Natural killer cell treated with Interleukin-12 subunit alpha and Interleukin-12 subunit beta and Interleukin-15 and Interleukin-18, amount 100 ng/mL, for 72 hours (primary cell): ENCODE measurements at places on chromosomes 1 and 21. TPM values are rescaled to one million over a fixed set of nuclear protein-coding genes. Genes with fewer than 3 reads are reported as not detected.
A peak's percentile ranks its signal among the peaks of the same experiment; 100 is the strongest.

GRCh38 chr1:8317647-8318381 lies at the start of gene SLC45A1:
Gene SLC45A1, plus strand, starts transcription at chr1:8318114. Its CDS starts 6,216 bp downstream, at chr1:8324330.
- peak; percentile 80 for DNase-seq

DNA sequence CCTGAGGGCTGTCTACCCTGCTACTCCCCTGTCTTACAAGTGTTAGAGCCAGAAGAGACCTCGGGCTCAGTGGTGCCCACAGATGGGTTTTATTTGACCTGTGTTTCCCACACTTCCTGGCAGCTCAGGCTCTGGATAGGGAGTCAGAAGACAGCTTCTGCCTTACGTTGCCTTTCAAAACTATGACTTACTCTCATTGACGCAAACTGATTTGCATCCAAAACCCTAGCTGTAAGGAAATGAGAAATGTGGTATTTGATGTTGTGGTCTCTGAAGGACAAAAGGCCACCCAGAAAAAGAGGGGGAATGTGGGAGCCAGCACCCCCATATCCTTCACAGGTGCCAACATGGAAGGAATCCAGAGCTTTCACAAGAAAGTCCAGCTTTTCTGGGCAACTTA lies 180.2 kb downstream of the ATG4C start:
- DNase-seq, result no peak

GRCh38 chr1:119602169-119602568 lies 45.9 kb downstream of the ZNF697 start:
- no peak for DNase-seq

TTC13 gene
- total RNA-seq, result 41.6 TPM

SERINC2 gene
- total RNA-seq, result 0.56 TPM

WNT2B gene
- 0.14 TPM for total RNA-seq

PEX19 gene
- total RNA-seq, result 69.8 TPM
